ENCODE measurements at places on chromosomes 4 and X.

GRCh38 chr4:8540072-8540471, 40.1 kb upstream of the GPR78 start:
- no peak for DNase-seq

DNA sequence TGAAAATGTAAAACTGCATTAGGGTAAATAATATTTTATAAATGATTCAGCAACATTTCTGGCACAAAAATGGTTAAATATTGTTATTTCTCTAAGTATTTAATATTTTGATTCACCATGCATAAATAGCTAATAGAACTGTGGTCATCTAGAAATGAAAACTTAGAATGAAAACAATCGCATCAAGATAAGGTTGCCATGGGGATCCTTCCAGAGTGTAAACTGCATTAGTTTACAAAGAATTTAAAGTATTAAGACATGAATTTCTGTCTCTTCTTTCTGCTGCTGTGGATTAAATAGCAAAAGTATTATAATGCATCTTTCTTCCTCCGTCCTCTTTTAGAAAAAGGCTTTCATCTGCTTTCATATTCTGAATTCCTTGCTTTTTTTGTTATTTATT, 1064.6 kb upstream of the SLIT2 start:
- no peak for DNase-seq

DNA sequence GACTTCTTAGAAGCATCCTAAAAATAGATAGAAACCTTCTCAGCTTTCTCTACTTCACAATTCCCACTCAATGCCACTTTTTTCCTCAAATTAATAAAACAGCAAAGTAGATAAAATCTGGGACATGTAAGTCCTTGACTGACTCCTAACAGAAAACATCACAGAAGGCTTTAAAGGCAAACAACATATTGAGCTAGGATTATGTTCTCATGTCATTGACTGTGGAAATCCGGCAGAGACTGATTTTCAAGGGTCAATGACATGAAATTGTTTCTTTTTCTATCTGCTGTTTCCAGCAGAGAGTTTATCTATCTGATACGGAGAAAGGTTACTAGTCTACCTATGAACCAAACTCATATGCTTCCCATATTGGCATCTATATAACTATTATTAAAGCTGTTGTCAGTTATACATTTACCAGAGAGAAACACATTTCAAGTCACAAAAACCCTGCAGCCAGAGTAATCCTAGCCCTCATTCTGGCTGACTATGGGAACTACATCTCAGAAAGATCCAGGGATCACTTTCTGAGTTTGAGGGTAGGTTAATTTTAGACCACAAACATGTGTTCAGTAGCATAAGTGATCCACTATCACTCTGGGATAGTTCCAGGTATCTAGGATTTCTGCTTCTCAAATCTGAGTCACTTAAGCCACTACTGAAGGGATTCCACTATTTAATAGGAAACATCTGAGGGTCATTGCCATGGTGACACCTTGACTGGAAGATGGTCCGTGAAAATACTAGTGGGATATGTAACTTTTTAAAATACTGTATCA, 147.6 kb downstream of the PPP3CA start:
- no peak for DNase-seq

- DNase-seq = no peak
These were observed 631.1 kb upstream of the TENM3 start for GRCh38 chr4:181611946-181612600.

GRCh38 chrX:24148535-24149350, 786 bp upstream of the ZFX start:
- DNase-seq = peak; percentile 75

- DNase-seq = no peak
These were observed 156.2 kb upstream of the PPP1R2C start for GRCh38 chrX:42934020-42934726.

- no peak for DNase-seq
These were observed 27.1 kb downstream of the STAG2 start for GRCh38 chrX:123988423-123989111.

DNA sequence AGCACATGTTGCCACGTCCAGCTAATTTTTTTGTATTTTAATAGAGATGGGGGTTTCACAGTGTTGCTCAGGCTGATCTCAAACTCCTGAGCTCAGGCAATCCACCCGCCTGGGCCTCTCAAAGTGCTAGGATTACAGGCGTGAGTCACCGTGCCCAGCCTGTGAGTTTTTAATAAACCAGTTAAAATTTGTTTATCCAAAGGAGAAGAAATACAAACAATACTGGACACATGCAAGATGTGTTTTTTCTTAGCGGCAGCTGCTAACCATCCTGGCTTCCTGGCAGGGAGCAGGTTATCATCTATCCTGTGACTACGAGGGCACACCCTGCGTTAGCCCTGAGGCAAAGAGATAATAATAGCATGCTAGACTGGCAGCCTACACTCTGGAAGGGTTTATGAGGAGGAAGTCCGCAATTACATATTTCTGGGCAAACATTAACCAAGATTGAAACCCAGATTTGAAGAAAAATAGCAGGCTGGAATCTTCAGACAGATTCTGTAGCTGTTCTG, 191.4 kb downstream of the SPRY1 start:
- DNase-seq = peak; percentile 80

DNA sequence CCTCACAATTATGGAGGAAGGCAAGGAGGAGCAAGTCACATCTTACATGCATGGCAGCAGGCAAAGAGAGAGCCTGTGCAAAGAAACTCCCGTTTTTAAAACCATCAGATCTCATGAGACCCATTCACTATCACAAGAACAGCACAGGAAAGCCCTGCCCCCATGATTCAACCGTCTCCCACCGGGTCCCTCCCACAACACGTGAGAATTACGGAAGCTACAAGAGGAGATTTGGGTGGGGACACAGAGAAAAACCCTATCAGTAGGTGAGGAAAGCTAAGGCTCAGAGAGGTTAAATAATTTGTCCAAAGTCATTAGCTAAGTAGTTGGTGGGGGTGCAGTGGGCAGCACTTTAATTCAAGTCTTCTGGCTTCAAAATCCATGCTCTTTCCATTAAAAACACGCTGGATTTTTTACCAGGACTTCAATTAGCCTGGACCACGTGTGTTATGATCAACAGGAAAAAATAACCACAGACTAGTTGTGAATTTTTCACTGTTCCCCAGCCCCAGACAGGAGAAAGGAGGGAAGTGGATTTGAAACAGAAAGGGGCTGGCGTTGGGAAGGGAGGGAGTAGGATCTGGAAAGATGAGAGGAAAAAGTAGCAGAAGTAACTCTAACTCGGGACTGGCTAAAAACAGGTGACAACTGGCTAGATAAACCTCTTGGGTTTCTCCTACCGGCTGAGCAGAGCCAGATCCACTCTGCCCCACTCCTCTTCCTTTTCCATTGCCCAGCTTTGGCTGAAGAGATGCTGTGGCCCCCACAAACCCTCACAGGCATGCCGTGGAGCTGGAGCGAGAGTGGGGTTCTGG, 986 bp downstream of the MTMR8 start:
- no peak for DNase-seq

GRCh38 chr4:74640111-74640903, 154.0 kb downstream of the BTC start:
- no peak for DNase-seq

DNA sequence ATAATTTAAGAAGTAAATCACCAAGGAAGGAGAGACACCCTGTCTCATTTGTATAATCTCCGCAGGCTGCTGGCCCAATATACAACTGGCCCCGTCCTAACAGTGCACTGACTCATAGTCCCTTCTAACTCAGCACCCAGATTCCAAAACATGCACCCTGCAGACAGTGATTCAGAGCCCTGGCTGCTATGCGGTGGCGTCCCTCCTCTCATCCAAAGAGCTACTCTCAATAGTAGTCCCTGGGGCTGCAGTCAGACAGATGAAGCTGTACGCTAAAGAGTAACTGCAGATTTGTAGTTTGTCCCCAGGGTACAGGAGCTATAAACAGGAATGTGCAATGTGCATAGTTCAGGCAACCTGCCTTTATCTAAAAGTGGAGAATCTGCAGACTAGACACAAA, 23.0 kb downstream of the GABRA3 start:
- DNase-seq = no peak

DNA sequence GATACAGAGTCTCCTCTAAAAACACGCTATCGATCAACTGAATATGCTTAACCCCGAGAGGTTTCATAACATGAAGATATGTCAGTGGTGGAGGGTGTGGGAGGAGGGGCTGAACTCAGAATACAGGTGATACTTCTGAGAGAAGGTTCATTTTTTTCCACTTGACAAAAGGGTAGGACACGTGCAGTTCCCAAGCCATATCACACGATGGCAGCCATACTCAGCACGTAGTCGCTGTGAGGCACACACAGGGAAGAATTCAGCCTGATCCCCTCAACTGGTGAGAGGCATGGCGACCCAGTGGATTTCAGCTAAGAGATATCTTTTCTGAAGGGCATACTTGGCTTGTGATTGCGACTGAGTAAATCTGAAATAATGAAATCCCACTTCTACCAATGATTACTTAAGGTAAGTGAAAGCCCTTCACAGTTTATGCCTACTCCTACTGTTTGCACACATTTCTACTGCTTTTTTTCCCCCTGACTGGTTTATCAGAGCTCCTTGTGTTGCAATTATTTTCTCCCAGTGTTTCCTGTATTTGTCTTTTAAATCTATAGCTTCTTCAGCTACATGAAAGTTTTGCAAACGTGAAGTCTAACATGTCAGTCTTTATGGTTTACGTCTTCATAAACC, 133.1 kb downstream of the CORIN start:
- DNase-seq = no peak

DNA sequence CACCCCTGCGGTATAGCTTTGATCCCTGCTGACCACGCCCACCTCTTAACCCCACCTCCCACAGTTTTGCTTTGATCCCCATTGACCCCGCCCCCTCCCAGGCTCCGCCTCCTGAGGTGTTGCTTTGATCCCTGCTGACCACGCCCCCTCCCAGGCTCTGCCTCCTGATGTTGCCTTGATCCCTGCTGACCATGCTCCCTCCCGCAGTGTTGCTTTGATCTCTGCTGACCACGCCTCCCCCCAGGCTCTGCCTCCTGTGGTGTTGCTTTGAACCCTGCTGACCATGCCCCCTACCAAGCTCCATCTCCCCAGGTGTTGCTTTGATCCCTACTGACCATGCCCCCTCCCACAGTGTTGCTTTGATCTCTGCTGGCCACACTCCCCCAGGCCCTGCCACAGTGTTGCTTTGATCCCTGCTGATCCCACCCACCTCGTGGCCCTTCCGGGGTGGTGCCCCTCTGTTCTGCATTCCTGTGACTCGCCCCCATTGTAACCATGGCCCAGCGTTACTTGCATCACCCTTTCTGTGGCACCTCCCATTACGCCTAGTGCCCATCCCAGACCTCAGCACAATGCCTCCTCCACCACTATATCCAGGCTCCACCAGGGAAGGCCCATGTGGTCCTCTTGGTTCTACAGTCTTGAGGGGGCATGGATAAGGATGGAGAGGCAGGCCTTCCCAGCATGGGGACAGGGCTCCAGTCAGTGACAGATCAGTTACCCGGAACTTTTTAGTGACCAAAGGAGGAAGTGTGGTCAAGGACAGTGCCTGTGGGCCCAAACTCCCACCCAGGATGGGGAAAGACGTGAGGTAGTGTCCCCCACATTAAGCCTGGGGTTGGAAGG, 70.8 kb downstream of the ADRA2C start:
- DNase-seq = no peak

DNA sequence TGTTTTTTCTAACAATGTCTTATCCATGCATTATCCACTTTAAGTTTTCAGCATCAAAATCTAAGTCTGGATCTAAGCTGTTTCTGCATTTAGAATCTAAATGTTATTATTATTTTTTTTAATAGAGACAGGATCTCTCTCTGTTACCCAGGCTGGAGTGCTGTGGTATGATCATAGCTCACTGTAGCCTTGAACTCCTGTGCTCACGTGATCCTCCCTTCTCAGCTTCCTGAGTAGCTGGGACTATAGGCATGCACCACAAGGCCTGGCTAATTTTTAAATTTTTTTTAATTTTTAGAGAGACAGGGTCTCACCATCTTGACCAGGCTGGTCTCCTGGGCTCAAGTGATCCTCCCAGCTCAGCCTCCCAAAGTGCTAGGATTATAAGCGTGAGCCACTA, 52.7 kb downstream of the WDR19 start:
- no peak for DNase-seq

GRCh38 chr4:186765138-186765537, 41.5 kb upstream of the FAT1 start:
- DNase-seq = peak; percentile 35

GRCh38 chrX:43657671-43658070, 1.6 kb downstream of the MAOA start:
- DNase-seq = no peak

DNA sequence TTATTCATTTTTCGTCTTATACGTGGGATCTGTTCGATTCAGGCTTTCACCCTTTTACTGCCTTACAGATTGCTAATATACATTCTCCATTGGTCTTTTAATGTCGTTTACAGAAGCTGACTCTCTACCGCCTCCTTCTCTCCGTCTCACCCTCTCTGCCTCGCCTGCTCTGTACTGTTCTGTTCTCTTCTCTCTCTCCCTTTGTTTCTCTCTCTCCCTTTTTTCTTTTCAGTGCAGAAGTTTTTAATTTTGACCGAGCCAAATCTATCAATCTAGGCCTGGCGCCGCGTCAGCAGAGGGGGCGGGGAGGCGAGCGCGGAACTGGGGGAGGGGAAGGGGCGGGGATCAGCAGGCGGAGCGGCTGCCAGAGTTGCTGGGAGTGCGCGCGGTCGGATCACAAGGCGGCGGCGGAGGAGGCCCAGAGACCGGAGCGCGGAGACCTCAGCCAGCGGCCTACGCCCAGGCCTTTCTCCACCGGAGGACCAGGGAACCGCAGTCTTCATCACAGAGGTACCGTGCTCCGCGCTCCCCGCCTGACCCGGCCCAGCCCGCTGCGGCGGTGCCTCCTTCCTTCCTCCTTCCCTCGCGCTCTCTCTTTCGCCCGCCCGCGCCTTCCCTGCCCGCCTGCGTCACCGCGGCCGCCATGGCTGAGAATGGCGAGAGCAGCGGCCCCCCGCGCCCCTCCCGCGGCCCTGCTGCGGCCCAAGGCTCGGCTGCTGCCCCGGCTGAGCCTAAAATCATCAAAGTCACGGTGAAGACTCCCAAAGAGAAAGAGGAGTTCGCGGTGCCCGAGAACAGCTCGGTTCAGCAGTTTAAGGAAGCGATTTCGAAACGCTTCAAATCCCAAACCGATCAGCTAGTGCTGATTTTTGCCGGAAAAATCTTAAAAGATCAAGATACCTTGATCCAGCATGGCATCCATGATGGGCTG, at the start of gene UBQLN2:
TSS of gene UBQLN2 (plus strand) at position 397 of the 931 bp plus-strand sequence. CDS start at position 644, 247 bp downstream.
- DNase-seq = peak; percentile 40

DNA sequence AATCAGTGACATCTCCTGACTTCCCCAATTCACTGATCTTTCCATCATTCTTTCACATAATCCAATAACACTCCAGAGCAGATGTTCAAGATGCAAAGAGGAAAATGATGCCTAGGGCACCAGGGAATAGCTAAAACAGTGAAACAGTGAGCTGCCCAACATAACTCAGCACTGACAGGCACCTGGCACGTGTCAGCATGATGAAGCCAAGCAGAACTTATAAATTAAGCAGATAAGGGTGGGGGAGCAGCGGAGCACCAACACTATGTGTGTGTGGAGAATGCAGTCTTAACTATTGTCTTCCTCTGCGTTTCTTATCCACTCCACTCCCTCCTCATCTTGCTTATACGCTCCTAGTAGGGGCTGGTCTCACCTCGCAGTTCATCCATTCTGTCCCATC, 89.4 kb downstream of the AMMECR1 start:
- DNase-seq = no peak

Data from GM04504 (cell line).